ENCODE measurements at places on chromosomes 7 and 10.
A peak's percentile ranks its signal among the peaks of the same experiment; 100 is the strongest.

- DNase-seq: no peak
These were observed 35.4 kb downstream of the JMJD1C start for GRCh38 chr10:63430091-63430998.

DNA sequence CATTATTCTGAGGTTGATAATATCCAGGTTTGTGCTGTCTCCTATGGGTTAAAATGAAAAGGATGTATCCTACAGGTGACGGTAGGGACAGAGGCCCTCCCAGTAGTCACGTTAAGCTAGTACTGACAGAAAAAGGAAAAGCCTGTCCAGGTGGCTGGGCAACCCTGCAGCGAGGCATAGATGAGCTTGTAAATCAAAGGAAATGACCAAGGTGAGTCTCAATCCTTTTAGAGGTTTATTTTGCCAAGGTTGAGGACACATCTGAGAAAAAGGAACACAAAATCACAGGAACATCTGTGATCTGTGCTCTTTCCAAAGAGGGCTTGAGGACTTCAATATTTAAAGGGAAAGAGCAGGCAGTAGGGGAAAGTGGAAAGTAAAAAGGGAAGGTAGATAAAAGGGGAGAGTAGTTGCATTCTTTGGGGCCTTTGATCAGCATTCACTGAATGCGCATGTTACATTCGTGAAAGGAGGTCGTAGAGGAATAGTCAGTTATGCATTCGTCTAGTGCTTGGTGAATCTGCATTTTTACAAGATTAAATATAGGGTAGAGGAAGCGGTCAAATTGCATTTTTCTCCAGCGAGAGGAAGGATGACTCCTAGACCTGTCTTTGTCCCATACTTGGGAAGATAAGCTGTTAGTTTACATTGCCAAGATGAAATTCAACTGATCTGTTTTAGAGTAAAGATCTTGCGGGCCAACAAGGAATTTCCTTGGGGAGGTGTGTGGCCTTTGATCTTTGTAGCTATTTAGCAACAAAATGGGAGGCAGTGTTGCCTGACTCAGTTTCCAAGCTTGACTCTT lies 884 bp upstream of the GSTO1 start:
- no peak for DNase-seq

- no peak for DNase-seq
These were observed 94.7 kb upstream of the JCAD start for GRCh38 chr10:30154126-30154525.

- DNase-seq: no peak
These were observed 6.9 kb downstream of the IFIT1B start for GRCh38 chr10:89384474-89385340.

- DNase-seq: peak; percentile 7
These were observed 33.7 kb downstream of the NRBF2 start for GRCh38 chr10:63166742-63167258.

DNA sequence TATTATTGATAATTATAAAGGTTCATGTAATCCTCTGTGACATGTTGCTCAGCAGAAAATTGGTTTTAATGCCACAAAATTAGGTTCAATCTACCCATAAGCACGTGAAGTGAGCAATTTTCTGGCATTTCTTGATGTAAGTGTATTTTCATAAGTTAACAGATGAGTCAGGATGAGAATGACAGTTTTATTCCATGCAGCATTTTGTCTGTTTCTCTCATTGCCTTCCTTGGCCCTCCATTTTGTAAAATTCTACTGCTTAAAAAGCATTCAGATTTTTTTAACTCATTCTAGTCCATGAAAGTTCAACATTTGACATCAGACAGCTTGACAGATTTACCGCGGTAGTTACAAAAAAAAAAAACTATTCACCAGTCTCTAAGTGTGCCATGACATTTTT lies 4.0 kb upstream of the GFRA1 start:
- no peak for DNase-seq

- DNase-seq: no peak
These were observed 16.4 kb downstream of the STAMBPL1 start for GRCh38 chr10:88896372-88896993.

DNA sequence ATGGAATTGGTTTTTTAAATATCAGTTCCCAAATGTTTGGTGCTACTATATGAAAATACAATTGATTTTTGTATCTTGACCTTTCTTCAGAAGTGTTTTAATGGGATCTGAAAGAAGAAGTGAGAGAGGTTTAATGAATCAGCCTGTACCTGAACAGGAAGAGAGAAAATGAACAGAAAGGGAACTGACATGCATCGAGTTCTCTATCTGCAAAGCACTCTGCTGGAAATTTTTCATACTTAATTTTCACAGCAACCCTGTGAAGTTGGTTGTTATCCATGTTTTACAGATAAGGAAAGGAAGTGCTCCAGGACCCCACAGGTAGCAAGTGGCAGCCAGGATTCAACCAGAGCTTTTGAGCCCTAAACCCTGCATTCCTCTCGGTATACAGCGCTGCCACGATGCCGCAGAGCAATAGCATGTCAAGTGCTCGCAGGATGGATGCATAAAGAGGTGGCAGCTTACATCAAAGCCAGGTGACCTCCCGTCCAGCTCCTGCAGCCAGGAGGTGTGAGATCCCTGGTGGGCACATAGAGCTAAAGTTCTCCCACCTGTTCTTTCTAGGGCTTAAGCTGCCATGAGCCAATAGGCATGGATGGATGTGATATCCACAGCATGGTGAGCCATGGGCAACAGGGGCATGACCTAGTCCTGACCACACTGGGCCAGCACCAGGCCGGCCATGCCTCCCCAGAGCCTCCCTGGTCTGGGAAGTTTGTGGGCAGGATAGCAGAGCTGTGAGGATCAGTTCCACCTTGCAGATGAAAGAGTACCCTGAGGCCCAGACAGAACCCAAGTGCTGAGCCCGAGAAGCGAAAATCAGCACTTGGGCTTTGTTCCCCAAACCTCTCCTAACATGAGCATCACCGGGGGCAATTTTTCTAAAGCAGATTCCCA lies 57.2 kb downstream of the CALML3 start:
- no peak for DNase-seq

GRCh38 chr7:35286422-35286821 lies 32.5 kb upstream of the TBX20 start:
- no peak for DNase-seq

DNA sequence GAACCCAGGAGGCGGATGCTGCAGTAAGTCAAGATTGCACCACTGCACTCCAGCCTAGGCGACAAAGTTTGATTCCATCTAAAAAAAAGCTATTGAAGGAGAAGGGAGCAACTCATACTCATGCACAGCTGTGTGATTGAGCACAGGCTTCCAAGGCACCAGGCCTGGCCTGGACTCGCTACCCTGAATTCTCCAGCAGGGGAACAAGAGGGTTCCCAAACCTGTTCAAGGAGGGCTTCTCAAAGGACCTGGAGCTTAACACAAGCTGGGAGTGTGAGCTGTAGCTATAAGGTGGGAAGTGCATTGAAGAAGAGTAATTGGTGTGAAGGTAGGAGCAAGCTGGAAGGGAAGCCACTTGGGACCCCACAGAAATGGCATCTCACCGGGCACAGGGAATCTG lies 15.1 kb upstream of the DDIT4 start:
- DNase-seq: no peak

DNA sequence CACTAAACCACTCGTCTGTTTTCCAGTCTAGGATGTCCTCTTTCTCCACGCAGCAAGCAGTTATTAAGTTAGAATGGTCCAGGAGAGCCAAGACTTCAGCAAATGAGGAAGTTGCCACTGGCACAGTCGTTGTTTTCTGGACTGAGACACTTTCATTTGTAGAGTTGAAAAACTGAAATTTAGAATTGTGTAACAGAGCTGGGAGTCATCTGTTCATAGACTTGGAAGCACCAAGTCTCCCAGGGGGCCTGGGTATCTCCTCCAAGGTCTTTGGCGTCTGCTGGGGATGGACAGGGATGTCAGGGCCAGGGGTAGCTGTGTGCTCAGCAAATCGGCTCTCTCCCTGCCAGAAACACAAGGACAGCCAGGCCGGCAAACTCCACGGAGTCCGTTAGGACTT lies 208.4 kb downstream of the FANK1 start:
- no peak for DNase-seq

GRCh38 chr10:61760943-61761824 lies 98.5 kb downstream of the CABCOCO1 start:
- DNase-seq: no peak

GRCh38 chr7:44308596-44309270 lies 16.7 kb downstream of the CAMK2B start:
- no peak for DNase-seq

DNA sequence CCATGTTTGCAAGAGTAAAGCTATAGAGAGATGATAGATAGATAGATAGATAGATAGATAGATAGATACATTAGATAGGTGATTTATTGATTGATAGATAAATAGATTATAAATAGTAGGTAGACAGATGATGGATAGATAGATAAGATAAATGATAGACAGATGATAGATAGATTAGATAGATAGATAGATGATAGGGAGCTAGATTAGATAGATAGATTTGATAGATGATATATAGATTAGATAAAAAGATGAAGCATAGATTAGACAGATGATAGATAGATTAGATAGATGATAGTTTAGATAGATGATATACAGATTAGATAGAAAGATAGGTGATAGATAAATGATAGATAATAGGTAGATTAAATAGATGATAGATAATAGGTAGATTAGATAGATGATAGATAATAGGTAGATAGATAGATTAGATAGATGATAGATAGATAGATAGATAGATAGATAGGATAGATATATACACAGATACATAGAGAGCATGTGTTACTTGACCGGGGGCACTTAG lies 243.3 kb upstream of the FOXK1 start:
- no peak for DNase-seq

- no peak for DNase-seq
These were observed 375.8 kb downstream of the MDFIC start for GRCh38 chr7:115297656-115298055.

GRCh38 chr7:130927062-130927461 lies 193.1 kb upstream of the KLF14 start:
- DNase-seq: no peak

DNA sequence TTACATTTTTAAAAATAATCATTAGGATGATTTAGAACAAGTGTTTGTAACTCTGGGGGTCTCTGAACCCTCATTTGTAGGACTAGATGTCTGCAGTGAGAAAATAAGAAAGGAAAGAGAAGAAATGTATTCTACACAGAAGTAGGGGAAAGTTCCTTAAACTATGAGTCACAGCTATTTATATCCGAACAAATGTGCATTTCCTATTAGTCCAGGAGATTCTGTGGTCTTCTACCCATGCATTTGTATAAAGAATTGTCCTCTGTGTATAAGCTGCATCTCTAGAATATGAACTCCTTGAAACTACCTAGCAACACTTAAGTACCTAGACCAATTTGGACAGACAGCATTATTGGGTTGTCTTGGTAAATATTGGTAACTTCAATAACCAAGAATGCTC lies 15.9 kb upstream of the CD36 start:
- no peak for DNase-seq

DNA sequence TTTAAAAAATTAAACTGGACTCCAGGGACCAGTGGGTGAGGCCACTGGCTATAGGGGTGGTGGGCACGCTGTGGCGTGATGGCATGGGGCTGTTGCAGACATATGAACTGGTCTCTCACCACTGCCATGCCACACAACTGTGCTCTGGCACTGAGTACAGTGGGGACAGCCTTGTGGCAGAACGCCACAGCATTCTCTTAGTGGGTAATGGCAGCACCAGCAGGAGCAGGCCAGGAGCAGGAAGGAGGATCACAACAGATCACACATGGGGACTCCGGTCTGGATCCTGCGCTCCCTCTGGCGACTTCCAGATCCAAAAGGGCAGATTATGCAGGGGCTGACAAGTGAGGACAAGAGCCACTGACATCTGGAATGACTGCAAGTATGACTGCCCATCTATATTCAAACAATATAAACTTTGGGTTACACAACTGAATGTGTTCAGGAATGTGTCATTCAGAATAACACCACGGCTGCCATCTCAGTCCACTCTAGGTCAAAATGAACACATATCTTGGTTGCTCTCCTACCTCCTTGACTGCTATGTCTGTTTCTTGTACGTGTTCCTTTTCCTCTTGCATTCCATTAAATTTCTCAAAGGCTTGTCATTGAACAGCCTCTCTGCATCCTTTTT lies 176.0 kb downstream of the KMT2E start:
- no peak for DNase-seq

GRCh38 chr7:128701062-128701785 lies 29.1 kb downstream of the GARIN1A start:
- no peak for DNase-seq
